ENCODE measurements at places on chromosomes 5 and 9.
A peak's percentile ranks its signal among the peaks of the same experiment; 100 is the strongest.

GRCh38 chr5:109946610-109947009 lies 256.9 kb downstream of the MAN2A1 start:
- peak; percentile 55 for DNase-seq

DNA sequence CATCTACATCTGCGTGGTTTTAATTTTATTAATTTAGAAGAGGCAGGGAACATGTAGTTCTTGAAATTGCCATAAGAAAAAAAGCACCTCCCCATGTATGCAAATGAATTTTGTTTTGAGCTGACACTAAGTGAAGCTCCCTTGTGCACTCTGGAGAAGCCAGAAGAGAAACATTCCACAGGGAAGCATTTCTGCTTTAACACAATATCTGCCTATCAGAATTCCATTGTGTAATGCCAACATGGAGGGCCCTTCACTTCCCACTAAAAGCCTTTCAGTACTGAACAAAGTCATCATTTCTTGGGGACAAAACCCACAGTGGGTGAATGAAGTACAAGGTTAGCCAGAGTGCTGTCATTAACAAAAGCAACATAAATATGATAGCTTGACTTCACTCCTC lies 59.7 kb downstream of the PRELID2 start:
- DNase-seq: no peak

DNA sequence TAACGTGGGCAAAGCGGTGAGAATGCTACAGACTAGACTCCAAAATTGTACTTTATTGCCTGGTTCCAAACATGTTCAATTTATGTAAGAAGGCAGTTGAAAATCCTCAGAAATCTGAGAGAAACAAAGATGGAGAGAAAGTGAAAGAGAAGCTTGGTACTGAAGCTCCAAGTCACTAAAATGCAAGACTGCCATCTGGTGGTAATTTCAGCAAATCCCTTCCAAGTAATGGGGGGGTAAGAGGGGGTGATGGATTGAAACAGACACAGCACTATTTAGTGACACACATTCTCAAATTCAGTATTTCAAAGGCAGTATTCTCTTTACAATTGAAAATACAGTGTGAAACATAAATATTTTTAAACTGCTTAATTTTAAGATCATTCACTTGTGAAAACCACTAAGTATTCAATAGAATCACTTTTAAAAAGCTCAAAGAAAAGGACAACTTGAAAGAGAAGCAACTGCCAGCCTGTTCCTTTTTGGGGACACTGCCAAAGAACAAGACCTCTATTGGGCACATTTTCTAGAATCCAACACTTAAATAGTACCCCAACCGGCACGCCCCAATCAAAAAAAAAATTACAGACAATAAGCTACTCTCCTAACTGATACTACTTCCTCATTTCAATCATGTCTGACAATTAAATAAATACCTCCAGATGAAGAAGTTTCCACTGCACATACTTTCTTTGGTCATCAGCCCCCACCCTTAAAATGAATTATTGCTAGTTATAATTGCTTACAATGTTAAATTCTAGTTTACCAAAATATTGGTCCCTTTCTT lies 131.5 kb downstream of the AGTPBP1 start:
- no peak for DNase-seq

GRCh38 chr9:87529671-87530070 lies 32.0 kb downstream of the DAPK1 start:
- peak; percentile 82 for DNase-seq
